ENCODE measurements at places on chromosomes 12 and 14. TPM values are rescaled to one million over a fixed set of nuclear protein-coding genes. Genes with fewer than 3 reads are reported as not detected.

SLC39A5 gene
- polyA plus RNA-seq, result 0.92 TPM

P3H3 gene
- polyA plus RNA-seq, result 0.85 TPM

OTX2 gene
- not detected for polyA plus RNA-seq

KRR1 gene
- 16.3 TPM for polyA plus RNA-seq

CPM gene
- polyA plus RNA-seq, result 1.2 TPM

TAS2R20 gene
- 1.0 TPM for polyA plus RNA-seq

TRHDE gene
- polyA plus RNA-seq, result not detected

- no peak overlapping the region for H3K4me3 ChIP-seq
- H3K4me1 ChIP-seq, result peaks cover 18% of the 10 kb centered on the region
- H3K27me3 ChIP-seq, result no peaks in the 10 kb centered on the region
- H3K36me3 ChIP-seq, result no peaks in the 10 kb centered on the region
Measured at GRCh38 chr12:64785838-64786237, 26.6 kb upstream of the GNS start.

GRCh38 chr12:25830456-25830855 is 128.0 kb upstream of the RASSF8 start:
- no peaks in the 10 kb centered on the region for H3K36me3 ChIP-seq
- no peak overlapping the region for H3K4me3 ChIP-seq
- no peak for DNase-seq
- H3K27me3 ChIP-seq, result no peaks in the 10 kb centered on the region
- no peak overlapping the region for H3K27ac ChIP-seq

DNA sequence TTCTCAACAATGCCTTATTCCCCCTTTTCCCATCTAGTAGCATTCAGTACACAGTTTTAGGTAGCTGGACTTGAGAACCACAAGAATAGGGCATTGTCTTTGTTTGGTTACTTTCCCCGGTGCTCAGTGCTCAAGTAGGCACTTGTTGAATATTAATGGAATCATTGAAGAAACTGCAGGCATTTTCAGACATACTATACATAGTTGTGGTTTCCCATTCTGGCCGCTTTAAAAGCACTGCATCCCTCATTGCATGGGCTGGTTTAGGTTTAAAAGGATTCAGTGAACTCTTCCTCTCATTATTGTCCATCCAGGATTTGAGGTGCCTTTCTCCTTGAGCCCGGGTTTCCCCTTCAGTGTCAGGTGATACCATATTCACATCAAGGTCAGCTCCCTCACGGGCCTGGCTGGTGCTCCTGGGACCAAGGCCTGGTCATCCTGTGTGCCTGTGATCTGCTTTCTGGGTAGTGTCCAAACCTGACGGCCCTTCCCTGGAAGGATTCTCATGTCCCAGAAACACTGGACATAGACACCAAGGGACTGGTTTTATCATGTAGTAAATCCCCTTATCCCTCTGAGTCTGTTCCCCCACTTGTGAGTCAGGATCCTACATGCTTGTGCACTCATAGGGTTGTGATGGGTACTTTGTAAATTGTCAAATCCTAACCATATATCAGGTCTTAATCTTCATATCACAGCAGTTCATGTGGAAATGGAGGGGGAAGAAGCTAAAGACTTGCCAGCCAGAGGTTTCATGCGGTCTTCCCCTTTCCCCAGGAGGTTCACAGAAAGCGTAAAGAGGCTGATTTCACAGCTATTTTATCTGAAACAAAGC is 7.4 kb downstream of the TCP11L2 start:
- no peak overlapping the region for H3K4me3 ChIP-seq
- H3K27ac ChIP-seq, result no peak overlapping the region
- DNase-seq, result no peak

- H3K27me3 ChIP-seq, result no peaks in the 10 kb centered on the region
- peak overlapping the region; percentile 33 for H3K27ac ChIP-seq
- H3K4me3 ChIP-seq, result no peak overlapping the region
- peaks cover 82% of the 10 kb centered on the region for H3K4me1 ChIP-seq
- DNase-seq, result no peak
- peaks cover 15% of the 10 kb centered on the region for H3K36me3 ChIP-seq
Measured at GRCh38 chr14:67490196-67490595, 1.7 kb upstream of the TMEM229B start.

- H3K27ac ChIP-seq, result no peak overlapping the region
- H3K4me3 ChIP-seq, result no peak overlapping the region
- no peaks in the 10 kb centered on the region for H3K4me1 ChIP-seq
- no peaks in the 10 kb centered on the region for H3K27me3 ChIP-seq
- no peak for DNase-seq
Measured at GRCh38 chr12:97758194-97758501, 295.5 kb downstream of the RMST start.

DNA sequence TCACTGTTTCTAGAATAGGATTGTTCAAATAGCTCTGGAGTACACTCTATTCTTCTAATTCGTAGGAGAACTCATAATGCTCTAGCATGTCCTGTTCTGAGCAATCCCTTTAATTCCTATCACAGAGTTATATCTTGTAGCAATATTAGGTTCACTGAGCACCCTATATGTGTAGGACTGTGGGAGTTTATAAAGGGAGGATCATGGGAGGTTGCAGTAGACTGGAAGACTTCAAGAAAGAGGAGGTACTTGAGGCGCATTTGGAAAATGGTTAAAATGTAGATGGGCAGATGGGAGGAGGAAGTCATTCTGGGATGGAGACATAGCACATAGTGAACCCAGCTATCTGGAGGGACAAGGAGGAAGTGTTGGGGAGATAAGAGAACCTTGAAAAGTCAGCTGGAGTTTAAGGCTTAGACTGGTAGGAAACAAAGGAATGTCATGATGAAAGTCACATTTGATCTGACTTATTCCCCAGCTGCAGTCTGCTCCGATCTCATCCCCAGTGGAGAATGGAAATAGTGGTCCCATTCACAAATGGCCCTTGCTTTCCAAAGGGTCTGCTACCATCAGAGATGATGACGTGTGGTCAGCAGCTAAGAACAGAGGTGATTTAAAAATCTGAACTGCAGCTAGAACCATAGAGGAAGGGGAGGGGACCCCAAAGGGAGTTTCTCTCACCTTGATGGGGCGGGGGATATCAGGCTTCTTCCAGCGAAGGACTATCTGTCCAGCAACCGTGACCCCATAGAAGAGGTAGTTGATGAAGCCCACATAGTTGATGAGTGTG is 10.1 kb upstream of the CEBPE start:
- DNase-seq, result no peak
- H3K4me3 ChIP-seq, result no peak overlapping the region
- H3K27ac ChIP-seq, result no peak overlapping the region
- H3K36me3 ChIP-seq, result no peaks in the 10 kb centered on the region

GRCh38 chr12:89951694-89952060 is 243.0 kb upstream of the ATP2B1 start:
- peak overlapping the region; percentile 81 for H3K27ac ChIP-seq
- H3K4me1 ChIP-seq, result peaks cover 44% of the 10 kb centered on the region
- no peaks in the 10 kb centered on the region for H3K27me3 ChIP-seq
- no peaks in the 10 kb centered on the region for H3K36me3 ChIP-seq

DNA sequence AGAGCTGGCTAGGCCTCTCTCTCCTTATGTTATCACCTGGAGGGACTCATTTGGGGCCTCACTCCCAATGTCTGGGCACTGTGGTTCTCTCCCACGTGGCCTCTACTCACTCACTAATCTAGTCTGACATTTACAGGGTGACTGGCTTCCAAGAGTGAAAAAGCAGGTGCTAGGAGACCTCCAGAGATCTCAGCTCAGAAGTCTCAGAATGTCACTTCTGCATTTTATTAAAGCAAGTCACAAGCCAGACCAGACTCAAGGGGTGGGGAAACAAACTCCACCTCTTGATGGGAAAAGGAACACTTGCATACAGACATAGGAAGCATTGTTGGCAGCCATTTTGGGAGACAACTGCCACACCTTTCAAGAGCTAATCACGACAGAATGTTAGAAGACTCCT is 175.9 kb downstream of the MON2 start:
- H3K4me1 ChIP-seq, result no peaks in the 10 kb centered on the region
- H3K27me3 ChIP-seq, result no peaks in the 10 kb centered on the region
- DNase-seq, result no peak
- no peaks in the 10 kb centered on the region for H3K36me3 ChIP-seq
- no peak overlapping the region for H3K4me3 ChIP-seq

- H3K27me3 ChIP-seq, result no peaks in the 10 kb centered on the region
- no peaks in the 10 kb centered on the region for H3K36me3 ChIP-seq
- H3K4me1 ChIP-seq, result no peaks in the 10 kb centered on the region
- no peak overlapping the region for H3K27ac ChIP-seq
- no peak overlapping the region for H3K4me3 ChIP-seq
Measured at GRCh38 chr12:106195621-106196027, 52.2 kb downstream of the CKAP4 start.

GRCh38 chr12:89603678-89604077 is 77.8 kb upstream of the POC1B start:
- no peaks in the 10 kb centered on the region for H3K4me1 ChIP-seq
- no peak for DNase-seq
- H3K36me3 ChIP-seq, result peaks cover 73% of the 10 kb centered on the region
- no peaks in the 10 kb centered on the region for H3K27me3 ChIP-seq
- H3K4me3 ChIP-seq, result no peak overlapping the region

GRCh38 chr12:84375449-84376170 is 537.0 kb downstream of the SLC6A15 start:
- H3K4me1 ChIP-seq, result no peaks in the 10 kb centered on the region
- H3K27me3 ChIP-seq, result no peaks in the 10 kb centered on the region
- H3K4me3 ChIP-seq, result no peak overlapping the region
- no peak overlapping the region for H3K27ac ChIP-seq

DNA sequence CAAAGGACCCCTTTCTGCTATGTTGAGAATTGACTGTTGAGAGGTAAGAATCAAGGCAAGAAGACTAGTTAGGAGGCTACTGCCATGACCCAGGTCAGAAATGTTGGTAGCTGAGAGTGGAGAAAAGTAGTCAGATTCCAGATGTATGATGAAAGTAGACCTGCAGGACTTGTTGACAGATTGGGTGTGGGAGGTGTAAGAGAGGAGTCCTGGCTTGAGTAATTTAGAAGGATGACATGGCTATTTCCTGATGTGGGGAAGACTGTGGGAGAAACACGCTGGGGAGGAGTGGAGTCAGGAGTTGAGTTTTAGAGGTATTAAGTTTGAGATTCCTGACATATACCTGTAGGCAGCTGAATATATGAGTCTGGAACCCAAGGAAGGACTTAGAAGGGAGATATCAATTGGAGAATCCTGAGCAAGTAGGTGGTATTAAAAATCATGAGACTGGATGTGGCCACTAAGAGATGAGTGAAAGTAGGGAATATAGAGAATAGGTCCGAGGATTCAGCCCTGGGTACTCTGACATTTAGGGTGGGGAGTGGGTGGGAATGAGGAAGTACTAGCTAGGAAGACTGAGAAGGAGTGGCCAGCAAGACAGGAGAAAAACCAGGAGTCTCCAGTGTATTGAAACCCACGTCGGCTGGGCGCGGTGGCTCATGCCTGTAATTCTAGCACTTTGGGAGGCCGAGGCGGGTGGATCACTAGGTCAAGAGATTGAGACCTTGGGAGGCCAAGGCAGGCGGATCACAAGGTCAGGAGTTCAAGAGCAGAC is 12.6 kb upstream of the DDX47 start:
- no peak for DNase-seq
- no peaks in the 10 kb centered on the region for H3K36me3 ChIP-seq
- H3K4me1 ChIP-seq, result peaks cover 20% of the 10 kb centered on the region
- H3K4me3 ChIP-seq, result no peak overlapping the region
- H3K27ac ChIP-seq, result no peak overlapping the region

- no peak overlapping the region for H3K4me3 ChIP-seq
- H3K27me3 ChIP-seq, result no peaks in the 10 kb centered on the region
- no peak for DNase-seq
- H3K4me1 ChIP-seq, result no peaks in the 10 kb centered on the region
Measured at GRCh38 chr12:86052921-86053320, 178.8 kb downstream of the NTS start.

DNA sequence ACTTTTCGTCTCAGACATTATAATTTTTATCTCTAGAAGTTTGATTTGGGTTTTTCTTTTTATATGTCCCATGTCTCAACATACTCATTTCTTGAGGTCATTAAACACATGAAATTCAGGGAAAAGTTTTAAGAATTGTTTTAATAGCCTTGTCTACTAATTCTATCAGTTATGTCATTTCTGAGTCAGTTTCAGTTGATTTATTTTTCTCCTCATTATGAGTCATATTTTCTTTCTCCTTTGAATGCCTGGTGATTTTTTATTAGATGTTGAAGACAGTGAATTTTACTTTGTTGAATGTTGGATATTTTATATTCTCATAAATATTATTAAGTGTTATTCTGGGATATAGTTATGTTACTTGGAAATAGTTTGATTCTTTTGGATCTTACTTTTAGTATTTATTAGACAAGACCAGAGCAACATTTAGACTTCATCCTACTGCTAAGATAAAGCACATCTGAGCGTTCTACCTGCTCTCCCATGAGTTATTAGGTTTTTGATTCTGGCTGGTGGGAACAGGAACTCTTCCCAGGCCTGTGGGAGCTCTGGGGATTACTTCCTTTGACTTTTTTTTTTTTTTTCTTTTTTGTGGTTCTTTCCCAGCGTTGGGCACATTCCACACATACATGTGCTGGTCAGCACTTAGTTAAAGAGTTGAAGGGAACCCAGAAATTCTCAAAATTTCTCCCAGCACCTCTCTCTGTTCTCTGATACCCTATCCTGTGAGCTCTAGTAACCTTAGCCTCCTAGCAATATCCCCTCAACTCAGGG is 1157.7 kb downstream of the BCL11B start:
- no peak overlapping the region for H3K27ac ChIP-seq
- H3K4me1 ChIP-seq, result no peaks in the 10 kb centered on the region
- H3K4me3 ChIP-seq, result no peak overlapping the region

- H3K36me3 ChIP-seq, result no peaks in the 10 kb centered on the region
- no peak overlapping the region for H3K27ac ChIP-seq
- no peak for DNase-seq
- no peaks in the 10 kb centered on the region for H3K4me1 ChIP-seq
- no peaks in the 10 kb centered on the region for H3K27me3 ChIP-seq
Measured at GRCh38 chr12:11922361-11922760, 148.4 kb upstream of the BCL2L14 start.

DNA sequence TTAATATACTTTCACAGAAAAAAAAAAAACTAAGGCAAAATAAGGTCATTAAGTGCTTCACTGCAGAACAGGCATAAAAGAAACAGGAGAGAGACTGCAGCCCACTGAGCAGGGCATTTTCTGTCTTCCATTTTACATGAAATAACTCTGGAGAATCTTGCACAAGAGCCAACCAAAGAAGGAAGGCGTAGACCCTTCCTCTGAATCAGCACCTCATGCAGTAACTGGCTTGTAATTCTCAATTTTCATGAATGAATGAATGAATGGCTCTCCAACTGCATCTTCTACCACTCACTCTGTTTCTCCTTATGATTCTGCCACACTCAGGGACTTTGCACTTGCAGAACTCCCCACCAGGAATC is 102.0 kb upstream of the PPM1H start:
- H3K27me3 ChIP-seq, result no peaks in the 10 kb centered on the region
- no peaks in the 10 kb centered on the region for H3K36me3 ChIP-seq
- no peak overlapping the region for H3K27ac ChIP-seq
- no peaks in the 10 kb centered on the region for H3K4me1 ChIP-seq
- DNase-seq, result no peak
